Activated CD4-positive, alpha-beta memory T cell treated with anti-CD3 and anti-CD28 coated beads, Interleukin-2, amount 10 ng/mL, durations not matched to agents 7 days and 5 days (primary cell): ENCODE measurements at places on chromosomes 11 and 22. TPM values are rescaled to one million over a fixed set of nuclear protein-coding genes. Genes with fewer than 3 reads are reported as not detected.

- no peaks in the 10 kb centered on the region for H3K27me3 ChIP-seq
- no peak for DNase-seq
- H3K27ac ChIP-seq, result no peak overlapping the region
- H3K4me3 ChIP-seq, result no peak overlapping the region
- no peaks in the 10 kb centered on the region for H3K4me1 ChIP-seq
Observed at GRCh38 chr11:73124800-73125199, 17.3 kb downstream of the FCHSD2 start.

DNA sequence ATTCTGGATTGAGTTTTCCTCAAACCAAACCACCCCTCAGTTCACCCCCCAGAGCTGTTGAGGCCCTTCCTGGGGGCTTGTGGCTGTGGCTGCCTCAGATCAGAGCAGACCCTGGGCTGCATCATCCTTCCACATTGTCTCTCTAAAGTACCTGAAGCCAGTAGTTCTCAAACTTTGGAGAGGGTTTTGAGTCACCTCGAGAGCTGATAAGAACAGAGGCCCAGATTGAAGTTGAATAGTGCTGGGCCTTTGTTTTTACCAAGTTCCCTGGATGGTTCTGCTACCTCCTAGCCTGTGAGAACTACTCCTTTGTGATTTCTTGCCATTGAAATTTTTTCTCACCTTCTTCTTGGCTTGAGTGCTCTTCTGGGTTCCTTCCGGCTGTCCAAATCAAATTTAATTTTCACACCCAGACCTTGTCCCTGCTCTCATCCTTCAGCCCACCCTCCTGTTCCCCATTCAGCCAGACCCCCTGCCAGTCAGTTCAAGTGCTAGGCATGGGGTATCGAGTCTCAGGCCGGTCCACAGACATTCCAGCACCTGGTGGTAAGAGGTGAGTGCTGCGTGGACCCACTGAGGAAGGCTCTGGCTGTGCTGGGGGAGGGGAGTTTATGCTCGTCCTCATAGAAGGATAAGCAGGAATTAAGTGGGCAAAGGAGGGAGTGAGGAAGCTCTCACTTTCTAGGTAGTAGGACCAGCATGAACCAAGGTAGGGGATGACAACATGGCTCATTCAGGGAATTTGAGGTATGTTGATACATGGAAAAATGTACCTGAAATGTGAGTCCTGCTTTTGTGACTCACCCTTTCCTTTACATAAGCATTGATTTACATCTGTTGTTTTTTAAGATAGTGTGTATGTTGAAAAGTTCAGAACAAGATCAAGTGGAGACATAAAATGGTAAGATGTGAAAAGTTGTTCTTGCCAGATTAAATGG, 116.5 kb downstream of the PTPRJ start:
- H3K27me3 ChIP-seq, result no peaks in the 10 kb centered on the region
- H3K36me3 ChIP-seq, result peaks cover 18% of the 10 kb centered on the region
- peaks cover 66% of the 10 kb centered on the region for H3K4me1 ChIP-seq
- peak overlapping the region; percentile 24 for H3K27ac ChIP-seq

- peaks cover 88% of the 10 kb centered on the region for H3K36me3 ChIP-seq
- no peak for DNase-seq
- no peak overlapping the region for H3K4me3 ChIP-seq
- H3K27ac ChIP-seq, result no peak overlapping the region
Observed at GRCh38 chr11:68924073-68924925, 20.6 kb downstream of the IGHMBP2 start.

DNA sequence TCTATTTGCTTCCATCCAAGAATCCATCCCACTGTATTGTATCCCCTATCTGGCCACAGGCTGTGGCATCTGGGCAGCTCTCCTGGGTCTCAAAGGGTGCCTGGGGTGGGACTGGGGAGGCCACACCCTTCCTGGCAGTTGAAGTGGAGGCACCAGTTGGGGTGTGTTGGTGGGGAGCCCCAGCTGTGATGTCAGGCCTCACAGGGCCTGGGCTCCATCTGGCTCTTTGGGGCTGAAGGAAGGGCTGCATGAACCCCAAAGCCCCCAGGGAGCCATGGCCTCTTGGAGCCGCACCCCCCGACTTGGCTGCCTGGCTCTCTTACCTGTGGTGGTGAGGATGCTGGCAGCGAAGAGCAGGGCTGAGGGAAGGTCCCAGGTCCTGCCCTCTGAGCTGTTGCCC, 469 bp downstream of the KCNK7 start:
- no peak overlapping the region for H3K4me3 ChIP-seq
- peaks cover 27% of the 10 kb centered on the region for H3K4me1 ChIP-seq
- no peaks in the 10 kb centered on the region for H3K27me3 ChIP-seq
- DNase-seq, result no peak
- H3K27ac ChIP-seq, result peak overlapping the region; percentile 75

Gene MOB2
- 49.5 TPM for total RNA-seq
